ENCODE measurements at places on chromosomes 2 and 18.

DNA sequence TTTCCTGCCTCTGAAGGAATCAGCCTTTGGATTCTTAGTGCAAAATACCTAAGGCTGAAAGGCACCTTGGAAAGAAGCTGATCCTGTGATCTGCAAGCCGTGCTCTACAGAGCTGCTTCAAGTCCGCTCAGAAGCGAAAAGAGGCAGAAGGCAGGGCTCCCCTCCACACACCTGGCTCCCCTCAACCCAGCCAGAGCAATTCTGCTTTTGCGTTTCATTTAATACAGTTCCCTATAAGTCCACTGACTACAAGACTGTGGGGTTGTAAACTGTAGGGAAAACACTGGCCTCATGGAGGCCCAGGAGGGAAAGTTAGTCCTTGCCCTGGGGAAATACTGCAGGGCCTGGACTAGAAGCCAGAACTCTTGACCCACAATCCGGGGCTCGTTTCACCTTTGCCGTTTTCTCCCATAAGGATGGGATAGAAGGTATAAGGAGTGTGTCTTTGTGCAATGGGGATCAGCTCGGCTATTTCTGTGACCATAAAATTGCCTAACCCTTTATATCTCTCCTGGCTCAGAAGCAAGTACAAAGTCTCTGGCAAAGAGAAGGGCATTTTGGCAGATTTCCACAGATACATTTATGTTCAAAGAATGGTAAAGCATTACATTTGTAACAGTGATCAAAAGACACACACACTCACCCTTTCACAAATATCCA, 95.8 kb upstream of the TEX51 start:
- H3K4me1 ChIP-seq = no peaks in the 10 kb centered on the region
- no peak overlapping the region for H3K27ac ChIP-seq
- no peak overlapping the region for H3K4me3 ChIP-seq
- no peaks in the 10 kb centered on the region for H3K27me3 ChIP-seq

DNA sequence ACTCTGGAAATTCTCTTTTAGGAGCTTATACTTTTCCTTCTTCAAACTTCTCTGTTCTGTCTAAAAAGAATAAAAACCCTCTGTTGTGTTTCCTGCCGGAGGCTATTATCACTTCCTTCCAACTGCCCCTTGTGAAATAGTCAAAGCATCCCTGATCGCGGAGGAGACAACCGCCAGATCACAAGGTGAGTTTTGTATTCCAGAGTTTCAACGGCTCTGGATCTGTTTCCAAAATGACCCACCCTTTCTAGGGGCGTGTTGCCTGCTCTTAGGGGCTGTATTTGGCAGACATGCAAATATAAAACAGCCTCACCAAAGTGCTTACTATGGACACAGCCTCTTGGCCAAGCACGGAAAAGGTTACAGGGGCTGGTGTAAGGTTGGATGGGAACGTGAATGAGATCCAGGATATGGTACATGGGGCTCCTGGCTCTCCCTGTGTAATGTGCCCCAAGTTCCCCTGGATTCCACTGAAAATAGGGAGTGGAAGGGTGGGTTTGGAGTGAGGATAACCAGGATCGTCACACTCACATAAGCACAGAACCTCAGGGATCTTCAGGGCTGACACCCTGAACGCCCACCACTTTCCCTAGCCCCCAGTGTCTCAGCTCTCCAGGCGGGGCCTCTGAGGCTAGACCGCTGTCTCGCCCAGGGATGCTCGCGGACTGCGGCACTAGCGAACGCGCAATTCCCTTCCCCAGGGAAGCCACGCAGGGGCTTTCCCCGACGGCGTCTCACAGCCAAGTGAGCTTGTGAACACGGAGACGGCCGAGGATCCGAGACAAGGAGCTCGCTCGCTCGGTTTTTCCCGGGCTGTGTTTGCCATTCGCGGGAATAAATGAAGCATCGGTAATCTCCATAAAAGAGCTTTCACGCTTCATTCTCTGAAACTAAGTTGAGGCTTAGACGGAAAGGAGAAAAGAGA, 14.4 kb downstream of the EN1 start:
- H3K36me3 ChIP-seq = no peaks in the 10 kb centered on the region
- H3K27ac ChIP-seq = no peak overlapping the region
- H3K4me3 ChIP-seq = no peak overlapping the region
- DNase-seq = peak; percentile 51
- peaks cover 75% of the 10 kb centered on the region for H3K27me3 ChIP-seq

DNA sequence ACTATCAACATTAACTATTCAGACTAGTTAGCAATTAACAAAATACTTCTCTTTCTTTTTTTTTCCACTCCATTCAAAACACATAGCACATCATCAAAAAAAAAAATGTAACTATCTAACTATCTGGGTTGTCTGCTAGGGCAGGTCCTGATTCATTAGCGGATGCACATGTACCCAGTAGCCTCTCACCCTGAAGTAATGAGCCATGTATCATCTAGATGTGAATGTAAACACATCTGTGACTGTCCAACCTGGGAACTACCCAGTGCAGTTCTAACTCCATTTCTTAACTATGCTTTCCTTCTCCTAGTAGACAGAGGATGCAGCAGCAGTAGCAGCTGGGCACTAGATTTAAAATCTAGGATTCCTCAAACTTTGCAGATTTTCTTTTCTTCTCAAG, 183.1 kb upstream of the PIK3C3 start:
- H3K27me3 ChIP-seq = no peaks in the 10 kb centered on the region
- no peak overlapping the region for H3K27ac ChIP-seq
- no peaks in the 10 kb centered on the region for H3K36me3 ChIP-seq

DNA sequence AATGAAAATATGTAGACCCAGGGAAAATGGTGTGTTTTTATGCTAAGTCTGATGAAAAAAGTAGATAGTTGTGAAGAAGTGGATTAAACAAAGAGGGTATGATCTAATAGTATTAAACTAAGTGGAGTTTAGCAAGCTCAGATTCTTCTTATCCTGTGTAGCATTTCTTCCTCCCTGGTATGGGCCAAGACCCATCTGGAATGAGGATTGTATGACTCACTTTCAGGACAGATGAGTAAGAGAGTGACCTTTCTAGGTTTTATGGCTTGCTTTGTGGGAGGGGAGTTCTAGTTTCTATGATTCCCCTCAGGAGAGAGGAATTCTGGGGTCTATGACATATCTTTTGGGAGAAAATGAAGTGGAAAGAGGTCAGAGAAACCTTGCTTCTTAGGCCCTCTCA, 550.1 kb downstream of the SPAG16 start:
- no peaks in the 10 kb centered on the region for H3K27me3 ChIP-seq
- no peak overlapping the region for H3K27ac ChIP-seq
- no peak overlapping the region for H3K4me3 ChIP-seq
- no peaks in the 10 kb centered on the region for H3K36me3 ChIP-seq

DNA sequence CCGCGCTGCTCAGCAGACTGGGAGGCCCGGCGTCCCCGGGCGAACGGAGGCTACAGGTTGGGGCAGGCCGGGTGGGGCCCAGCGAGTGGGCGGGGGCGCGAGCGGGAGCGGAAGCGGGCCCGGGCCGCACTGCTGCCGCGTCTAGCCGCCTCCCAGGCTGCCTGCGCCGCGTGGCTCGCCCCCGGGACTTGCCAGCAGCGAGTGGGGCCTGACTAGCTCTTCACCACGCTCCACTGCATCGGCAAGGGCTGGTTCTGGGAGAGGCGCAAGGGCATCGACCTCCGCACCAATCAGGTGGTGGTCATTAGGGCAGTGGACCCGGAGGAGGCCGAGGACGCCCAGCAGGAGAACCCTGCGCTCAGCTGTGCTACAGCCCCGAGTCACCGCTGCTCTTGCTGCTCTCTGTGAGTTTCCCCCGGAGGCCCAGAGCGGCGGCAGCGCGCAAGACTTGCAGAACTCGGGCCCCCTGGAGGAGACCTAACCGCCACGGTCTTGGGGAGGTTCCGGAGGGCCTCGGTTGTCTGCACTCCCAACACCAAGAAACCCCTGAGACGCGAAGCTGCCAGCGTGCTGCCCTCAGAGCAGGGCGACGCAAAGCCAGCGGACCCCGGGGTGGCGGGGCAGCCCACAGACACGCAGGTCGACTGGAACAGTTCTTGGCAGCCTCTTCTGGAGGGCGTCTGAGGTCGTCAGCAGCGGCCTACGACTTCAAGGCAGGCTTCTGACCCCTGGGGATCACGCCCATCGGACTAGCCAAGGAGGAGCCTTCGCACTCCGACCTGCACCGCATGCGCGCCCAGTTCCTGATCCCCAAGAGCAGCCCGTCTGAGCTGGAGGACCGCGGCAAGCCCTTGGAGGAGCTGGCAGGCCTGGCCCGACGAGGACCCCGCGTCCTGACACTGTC, 27.2 kb upstream of the PTPN2 start:
- H3K27me3 ChIP-seq = no peaks in the 10 kb centered on the region
- peak overlapping the region; percentile 49 for H3K4me3 ChIP-seq
- peak; percentile 90 for DNase-seq
- no peak overlapping the region for H3K27ac ChIP-seq
- H3K4me1 ChIP-seq = peaks cover 19% of the 10 kb centered on the region
- H3K36me3 ChIP-seq = no peaks in the 10 kb centered on the region

DNA sequence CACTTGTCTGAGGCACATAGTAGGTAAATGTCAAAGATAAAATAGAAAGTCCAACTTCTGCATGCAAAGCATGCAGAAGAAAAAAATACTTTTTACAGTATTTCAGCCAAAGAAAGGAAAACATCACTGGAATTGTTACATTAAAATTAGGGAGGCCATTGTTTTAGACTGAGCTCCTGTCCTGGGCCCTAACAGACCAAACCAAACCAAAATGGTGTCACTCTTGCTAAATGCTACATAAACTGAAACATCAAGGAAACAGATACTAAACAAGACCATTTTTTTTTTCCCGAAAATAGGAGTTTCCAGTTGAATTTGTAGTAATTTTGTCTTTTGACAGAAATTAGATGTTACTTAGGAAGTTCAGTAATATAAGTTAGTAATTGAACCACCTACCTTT, 508.8 kb downstream of the DSC3 start:
- no peaks in the 10 kb centered on the region for H3K36me3 ChIP-seq
- H3K4me3 ChIP-seq = no peak overlapping the region
- H3K27ac ChIP-seq = no peak overlapping the region
- DNase-seq = no peak
- no peaks in the 10 kb centered on the region for H3K27me3 ChIP-seq

DNA sequence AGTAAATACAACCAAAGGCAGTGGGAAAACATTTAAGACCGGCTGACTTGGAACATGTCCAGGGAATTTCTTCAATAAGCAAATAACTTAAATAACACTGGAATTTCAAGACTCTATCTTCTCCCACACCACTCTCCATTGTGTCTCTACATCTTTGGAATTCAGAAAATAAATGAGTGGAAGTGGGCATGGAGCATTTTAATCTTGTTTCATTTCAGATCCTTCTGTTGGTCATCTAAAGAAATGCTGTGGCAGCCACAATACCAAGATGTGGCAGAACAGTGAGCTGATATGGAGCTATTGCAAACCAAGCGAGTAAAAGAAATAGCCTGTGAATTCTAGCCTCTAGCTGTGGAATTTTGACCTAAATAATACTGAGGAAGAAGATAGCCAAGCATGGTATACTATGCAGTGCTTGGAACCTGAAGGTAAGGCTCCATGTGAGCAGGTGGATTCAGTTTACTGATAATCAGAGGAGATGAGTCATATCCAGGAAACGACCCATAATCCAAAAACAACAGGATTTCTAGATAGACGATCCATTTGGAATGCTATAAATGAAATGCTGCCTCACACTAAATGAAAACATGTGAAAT, 157.1 kb upstream of the SCN7A start:
- no peak overlapping the region for H3K4me3 ChIP-seq
- H3K4me1 ChIP-seq = no peaks in the 10 kb centered on the region
- no peaks in the 10 kb centered on the region for H3K27me3 ChIP-seq
- no peak for DNase-seq
- no peaks in the 10 kb centered on the region for H3K36me3 ChIP-seq

GRCh38 chr2:223626716-223627115, 24.6 kb upstream of the SCG2 start:
- H3K4me1 ChIP-seq = no peaks in the 10 kb centered on the region
- H3K4me3 ChIP-seq = no peak overlapping the region
- H3K36me3 ChIP-seq = no peaks in the 10 kb centered on the region
- peaks cover 5% of the 10 kb centered on the region for H3K27me3 ChIP-seq
- DNase-seq = no peak

DNA sequence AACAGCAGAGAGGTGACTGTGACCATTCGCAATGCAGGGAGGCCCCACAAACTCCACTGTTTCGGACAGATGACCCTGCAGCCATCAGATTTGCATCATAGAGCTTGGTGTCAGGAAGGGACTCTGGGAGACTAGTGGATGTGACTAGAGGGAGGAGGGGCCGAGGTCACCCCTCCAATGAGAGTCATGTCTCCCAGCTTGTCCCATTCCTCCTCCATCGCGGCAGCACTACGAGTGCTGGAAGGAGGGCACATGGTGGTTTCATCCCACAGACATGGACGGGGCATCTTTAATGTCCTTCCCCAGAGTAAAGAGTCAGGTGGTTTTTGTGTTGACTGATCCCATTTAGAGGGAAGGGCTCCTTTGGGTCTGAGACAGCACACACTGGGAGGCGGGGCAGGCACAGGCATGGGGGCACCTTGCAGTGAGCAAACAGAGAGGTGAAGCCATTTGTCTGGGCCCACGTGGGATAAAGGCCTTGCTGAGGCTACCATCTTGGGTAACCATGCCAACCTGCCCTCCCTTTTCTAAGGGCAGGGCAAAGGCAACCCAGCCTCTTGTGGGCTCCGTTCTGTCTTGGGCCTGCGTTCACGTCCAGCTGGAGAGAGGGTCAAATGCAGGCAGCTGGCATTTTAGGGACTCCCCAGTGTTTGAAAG, 208.1 kb downstream of the ASB1 start:
- no peak for DNase-seq
- no peak overlapping the region for H3K4me3 ChIP-seq
- H3K27ac ChIP-seq = no peak overlapping the region

GRCh38 chr2:133982256-133982655, 271.6 kb upstream of the MGAT5 start:
- H3K4me3 ChIP-seq = no peak overlapping the region
- no peak for DNase-seq
- no peak overlapping the region for H3K27ac ChIP-seq
- peaks cover 5% of the 10 kb centered on the region for H3K27me3 ChIP-seq
- no peaks in the 10 kb centered on the region for H3K36me3 ChIP-seq

- peaks cover 18% of the 10 kb centered on the region for H3K4me1 ChIP-seq
- no peaks in the 10 kb centered on the region for H3K36me3 ChIP-seq
- no peaks in the 10 kb centered on the region for H3K27me3 ChIP-seq
- H3K27ac ChIP-seq = no peak overlapping the region
- H3K4me3 ChIP-seq = no peak overlapping the region
Observed at GRCh38 chr2:235543128-235543750, 49.4 kb downstream of the AGAP1 start.
